Fibroblast of villous mesenchyme (primary cell): ENCODE measurements at places on chromosomes 7 and 10. TPM values are rescaled to one million over a fixed set of nuclear protein-coding genes. Genes with fewer than 3 reads are reported as not detected.

OR6B1 gene
- under 0.01 TPM in 1 of 2 replicates, not detected in the other for total RNA-seq

LRMDA gene
- under 0.01 and 0.64 TPM in 2 replicates for total RNA-seq

C7orf57 gene
- under 0.01 and 0.43 TPM in 2 replicates for total RNA-seq

BRAT1 gene
- 23.3 and 27.7 TPM in 2 replicates for total RNA-seq

ASB4 gene
- not detected in 2 replicates for total RNA-seq

FOXI2 gene
- not detected in 2 replicates for total RNA-seq

USP54 gene
- total RNA-seq, result 13.5 and 14.2 TPM in 2 replicates

BAIAP2L1 gene
- total RNA-seq, result 6.4 and 9.1 TPM in 2 replicates

CALHM3 gene
- total RNA-seq, result under 0.01 TPM in 2 replicates
